Esophagus squamous epithelium (tissue), 5 donors: ENCODE measurements at places on chromosomes 5 and 9.

GRCh38 chr5:148973455-148973854 lies 89.4 kb downstream of the SH3TC2 start:
- DNase-seq: no peak

GRCh38 chr9:14652729-14653377 lies 40.4 kb downstream of the ZDHHC21 start:
- no peak for DNase-seq

GRCh38 chr9:14226855-14227532 lies 86.9 kb downstream of the NFIB start:
- no peak for DNase-seq

- no peak for DNase-seq
Measured at GRCh38 chr9:137369061-137369787, 53.7 kb downstream of the EXD3 start.

DNA sequence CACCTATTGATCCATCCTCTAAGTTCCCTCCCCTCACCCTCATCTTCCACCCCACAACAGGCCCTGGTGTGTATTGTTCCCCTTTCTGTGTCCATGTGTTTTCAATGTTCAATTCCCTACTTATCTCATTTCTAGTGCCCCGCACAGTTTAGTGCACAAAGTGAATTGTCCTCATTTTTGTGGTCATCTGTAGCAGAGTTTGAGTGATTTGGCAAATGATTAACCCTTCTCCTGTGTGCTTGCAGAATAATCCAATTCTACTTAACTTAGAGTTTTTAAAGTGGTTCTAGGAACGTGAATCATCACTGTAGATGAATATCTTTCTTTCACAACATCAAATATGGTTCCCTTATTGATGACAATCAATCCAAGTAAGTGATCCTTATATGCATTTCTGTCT lies 6.3 kb upstream of the HAPLN1 start:
- DNase-seq: no peak

- DNase-seq: no peak
Measured at GRCh38 chr9:95017661-95018060, 291.2 kb downstream of the AOPEP start.

- DNase-seq: no peak
Measured at GRCh38 chr9:81461196-81461595, 228.2 kb downstream of the TLE1 start.

- no peak for DNase-seq
Measured at GRCh38 chr9:125601961-125602360, 105.0 kb downstream of the MAPKAP1 start.

DNA sequence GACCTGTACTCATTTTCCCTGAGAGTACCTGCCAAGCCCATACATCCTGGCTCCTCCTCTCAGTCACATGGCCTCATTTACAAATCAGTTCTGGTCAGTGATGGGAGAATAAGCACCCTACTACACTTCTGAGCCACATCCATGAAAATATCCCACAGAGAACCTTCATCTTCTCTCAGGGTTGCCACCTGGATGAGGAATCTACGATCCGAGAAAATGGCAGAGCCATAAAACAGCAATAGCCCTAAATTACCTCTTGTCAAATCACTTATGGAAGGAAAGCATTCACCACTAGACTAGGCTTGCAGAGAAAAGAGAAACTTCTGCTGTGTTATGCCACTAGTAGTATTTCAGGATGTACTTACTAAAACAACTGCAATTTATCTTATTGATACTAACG lies 324.8 kb downstream of the BNC2 start:
- no peak for DNase-seq

DNA sequence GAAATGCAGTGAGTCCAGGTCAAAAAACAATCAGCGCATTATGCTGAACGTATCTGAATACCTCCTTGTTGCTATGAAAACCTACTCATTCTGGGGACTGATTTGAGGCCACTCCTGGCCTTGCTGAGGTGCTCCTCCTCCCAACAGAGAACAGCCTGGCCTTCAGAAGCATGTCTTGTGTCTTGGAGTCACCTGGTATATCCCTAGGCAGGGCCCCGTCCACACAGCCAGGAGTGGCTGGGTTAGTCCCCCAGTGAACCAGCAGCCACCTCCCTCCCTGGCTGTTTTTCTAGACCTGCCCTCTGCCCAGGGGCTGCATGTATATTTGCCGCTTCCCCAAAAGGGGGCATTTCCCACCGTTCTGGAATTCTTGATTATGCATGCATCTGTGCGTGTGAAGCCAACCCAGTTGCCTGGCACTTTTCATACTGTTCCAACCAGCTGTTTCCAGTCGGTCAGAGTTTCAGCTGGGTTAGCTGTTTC lies 99.2 kb upstream of the SPATA31C2 start:
- DNase-seq: no peak

GRCh38 chr5:35046774-35047173 lies 975 bp downstream of the AGXT2 start:
- no peak for DNase-seq

GRCh38 chr5:10063997-10064396 lies 185.7 kb downstream of the ATPSCKMT start:
- no peak for DNase-seq
